ENCODE measurements at places on chromosomes 2 and 18.

DNA sequence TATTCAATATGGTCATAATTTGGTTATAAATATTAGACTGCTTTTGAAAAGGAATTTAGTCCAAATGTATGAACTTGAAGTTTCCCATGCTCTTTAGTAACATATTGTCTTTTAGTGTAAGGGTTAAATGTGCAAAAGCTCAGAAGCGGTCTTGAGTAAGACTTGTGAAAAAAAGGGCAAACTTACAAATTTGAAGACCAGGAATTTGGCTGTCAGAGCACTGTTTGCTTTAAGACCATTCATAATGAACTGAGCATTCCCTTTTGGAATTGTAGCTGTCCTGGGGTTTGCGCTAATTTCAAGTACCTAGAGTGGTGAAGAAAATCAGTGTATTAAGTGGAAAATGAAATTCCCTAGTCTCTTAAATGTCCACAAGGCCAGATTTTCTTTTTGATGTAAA, 6.9 kb upstream of the ZEB2 start:
- DNase-seq, result no peak

- DNase-seq, result no peak
Measured at GRCh38 chr2:237555560-237555959, 10.8 kb upstream of the PRLH start.

DNA sequence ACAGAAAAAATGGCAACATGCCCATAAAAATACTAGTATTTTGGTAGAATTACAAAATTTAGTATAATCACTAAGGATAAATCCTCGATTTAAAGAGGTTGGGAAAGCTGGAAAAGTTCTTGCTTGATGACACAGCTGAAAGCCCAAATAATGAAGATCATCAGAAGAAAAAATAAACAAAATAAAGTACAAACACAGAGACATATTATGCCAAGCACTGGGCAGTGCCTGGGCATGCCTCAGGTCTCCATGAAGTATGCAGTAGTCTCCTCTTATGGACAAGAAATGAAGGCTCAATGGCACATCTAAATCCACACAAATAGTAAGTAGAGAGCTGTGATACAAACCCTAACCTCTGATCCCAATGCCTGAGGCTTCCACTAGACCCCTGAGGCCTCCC, 57.7 kb downstream of the RNU4ATAC start:
- DNase-seq, result no peak

- DNase-seq, result no peak
Measured at GRCh38 chr2:64228918-64229317, 84.7 kb upstream of the PELI1 start.

- DNase-seq, result no peak
Measured at GRCh38 chr2:62143696-62144095, 52.2 kb upstream of the B3GNT2 start.

GRCh38 chr2:219638948-219639755, 11.7 kb downstream of the SLC4A3 start:
- no peak for DNase-seq

- no peak for DNase-seq
Measured at GRCh38 chr2:9944330-9944758, 7.1 kb upstream of the GRHL1 start.

DNA sequence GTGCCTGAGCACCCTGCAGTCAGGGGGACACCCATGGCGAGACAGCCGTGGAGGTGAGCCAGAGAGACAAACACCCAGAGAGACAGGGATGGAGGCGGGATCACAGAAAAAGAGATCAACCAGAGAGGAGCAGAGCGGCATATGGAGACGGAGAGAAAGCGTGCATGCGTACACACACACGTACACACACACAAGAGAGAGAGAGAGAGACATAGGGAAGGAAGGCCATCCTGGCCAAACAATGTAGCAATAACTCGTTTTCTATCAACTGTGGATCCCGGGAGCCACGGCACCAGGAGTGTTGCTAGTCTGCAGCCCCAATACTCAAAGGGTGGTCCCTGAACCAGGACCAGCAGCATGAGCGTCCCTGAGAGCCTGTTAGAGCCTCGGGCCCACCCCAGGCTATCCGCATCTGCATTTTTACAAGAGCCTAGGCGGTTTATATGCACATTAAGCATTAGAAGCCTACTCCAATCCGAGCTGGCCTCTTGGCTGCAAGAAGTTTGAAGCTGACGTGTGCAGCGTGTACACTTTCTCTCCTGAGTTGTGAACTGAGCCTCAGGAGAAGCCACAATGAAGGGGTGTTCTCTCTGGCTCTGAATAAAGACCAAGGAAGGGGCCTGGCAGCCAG, 50.1 kb upstream of the MYCN start:
- DNase-seq, result no peak

DNA sequence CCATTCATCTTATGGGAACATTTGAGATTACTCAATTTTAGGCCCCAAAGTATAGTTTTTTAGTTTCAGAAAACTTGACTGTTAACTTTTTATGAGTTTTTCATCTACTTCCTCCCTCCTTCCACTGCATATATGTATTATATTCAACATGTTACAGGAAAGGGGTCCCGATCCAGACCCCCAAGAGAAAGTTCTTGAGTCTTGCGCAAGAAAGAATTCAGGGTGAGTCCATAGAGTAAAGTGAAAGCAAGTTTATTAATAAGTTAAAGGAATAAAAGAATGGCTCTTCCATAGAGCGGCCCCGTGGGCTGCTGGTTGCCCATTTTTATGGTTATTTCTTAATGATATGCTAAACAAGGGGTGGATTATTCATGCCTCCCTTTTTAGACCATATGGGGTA, 172.6 kb downstream of the MCFD2 start:
- no peak for DNase-seq

DNA sequence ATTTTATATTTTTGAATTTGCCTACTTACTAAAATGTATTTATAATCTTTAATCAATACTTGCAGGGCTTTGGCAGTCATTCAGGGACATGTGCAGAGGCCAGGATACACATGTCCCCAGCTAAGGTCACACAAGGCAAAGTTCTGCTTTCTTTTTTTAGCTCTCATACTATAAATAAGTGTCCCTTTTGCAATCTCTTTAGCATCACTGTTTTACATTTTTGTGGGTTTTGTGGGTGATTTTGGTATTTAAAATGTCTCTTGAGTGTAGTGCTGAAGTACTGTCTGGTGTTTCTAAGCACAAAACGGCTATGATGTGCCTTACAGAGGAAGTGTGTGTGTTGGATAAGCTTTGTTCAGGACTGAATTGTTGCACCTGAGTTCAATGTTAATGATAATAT, 309.0 kb upstream of the GULP1 start:
- DNase-seq, result no peak

GRCh38 chr2:149438330-149438960, 108.1 kb downstream of the LYPD6 start:
- DNase-seq, result no peak

DNA sequence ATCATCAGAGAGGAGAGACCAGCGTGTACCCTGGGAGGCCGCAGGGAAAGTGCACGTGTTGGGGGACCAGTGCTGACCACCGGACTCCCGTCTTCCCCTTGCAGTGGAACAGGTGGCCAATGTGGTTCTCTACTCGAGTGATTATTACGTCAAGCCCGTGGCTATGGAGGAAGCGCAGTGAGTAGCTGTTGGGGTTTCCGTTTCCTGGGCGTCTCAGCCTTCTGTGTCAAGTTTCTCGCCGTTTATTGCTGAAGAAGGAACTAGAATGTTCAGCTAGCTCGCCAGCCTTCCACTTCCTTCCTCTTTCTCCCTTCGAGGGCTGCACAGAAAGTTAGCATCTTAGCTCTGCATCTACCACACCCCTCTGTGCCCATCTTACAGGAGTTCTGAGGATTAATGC, 22.8 kb upstream of the DGKD start:
- peak; percentile 52 for DNase-seq

DNA sequence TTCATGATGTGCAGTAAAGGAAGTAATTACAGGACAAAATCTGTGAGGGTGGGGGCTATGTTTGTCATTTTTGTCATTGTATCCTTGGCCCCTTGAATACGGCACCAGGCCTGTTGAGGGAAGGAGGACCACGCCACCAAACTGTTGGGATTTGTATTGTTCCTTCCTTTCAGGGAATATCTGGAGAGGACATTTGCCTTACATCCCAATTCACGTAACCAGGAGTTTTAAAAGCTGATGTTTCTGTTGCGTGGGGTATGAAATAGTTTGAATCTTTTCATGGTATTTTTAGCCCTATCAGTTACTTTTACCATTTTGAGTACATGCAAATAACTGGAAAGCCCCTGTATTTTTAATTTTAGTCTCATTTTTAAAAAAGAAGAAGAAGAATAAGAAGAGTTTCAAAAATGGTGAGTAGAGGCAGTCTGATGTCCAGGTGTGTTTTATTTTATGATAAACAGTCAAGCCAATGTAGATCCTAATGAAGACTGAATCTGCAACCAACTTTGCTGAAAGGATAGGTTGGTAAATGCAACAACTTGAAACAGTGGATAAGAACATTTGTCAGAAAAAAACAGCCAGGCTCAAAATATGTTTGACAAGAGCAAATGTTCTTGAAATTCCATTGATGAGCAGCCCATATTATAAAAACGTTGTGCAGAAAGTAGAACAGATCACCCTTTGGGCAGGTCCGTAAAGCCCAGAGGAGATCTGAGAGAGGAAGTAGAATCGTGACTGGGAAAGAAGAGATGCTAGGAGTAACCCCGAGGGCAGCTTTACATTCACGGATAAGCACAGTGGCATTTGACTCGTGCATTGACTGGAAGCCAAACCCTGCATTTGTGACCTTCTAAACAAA, 54.5 kb downstream of the RASGRP3 start:
- no peak for DNase-seq

- DNase-seq, result no peak
Measured at GRCh38 chr2:161992531-161992930, 81.5 kb downstream of the DPP4 start.

DNA sequence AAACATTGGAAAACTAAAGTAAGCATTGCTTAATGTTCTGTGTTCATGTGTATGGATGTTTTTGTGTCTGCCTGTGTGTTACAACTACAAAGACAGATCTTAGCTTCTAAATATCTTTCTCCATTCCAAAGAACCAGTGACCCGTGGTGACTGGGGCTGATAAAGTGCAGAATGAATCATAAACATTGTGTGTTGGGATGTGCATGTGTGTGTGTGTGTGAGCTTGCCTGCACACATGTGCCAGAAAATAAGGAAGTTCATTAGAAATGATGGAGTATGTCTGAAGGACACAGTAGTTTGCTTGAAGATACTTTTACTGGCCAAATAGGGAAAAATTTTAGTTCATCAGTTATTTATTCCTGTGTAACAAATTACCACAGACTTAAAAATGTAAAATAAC, 756.6 kb upstream of the CELF4 start:
- no peak for DNase-seq

GRCh38 chr2:204472375-204472774, 72.9 kb upstream of the PARD3B start:
- no peak for DNase-seq

DNA sequence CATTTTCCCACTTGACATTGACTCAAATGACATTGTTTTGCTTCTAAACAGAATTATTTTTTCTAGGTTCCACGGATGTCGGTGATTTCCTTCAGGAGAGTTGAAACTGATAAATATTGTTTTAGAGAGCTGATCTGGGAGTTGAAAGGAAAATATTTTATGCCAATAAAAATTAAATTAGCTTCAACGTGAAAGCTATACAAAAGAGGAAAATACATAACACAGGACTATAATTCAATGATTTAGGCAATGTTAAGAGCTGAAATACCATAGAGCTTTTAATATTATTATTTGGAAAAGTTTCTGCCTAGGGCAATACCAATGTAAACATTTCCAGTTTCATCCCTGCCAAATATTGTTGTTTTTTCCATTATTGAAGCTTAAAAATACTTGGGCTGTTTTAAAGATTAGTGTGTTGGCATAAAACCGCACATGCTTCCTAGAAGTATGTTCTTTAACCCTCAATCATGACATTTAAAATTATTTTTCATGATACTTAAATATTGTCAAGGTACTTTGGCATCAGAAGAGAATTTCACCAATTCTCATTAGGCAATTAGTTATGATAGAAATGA, 18.6 kb upstream of the PDE1A start:
- DNase-seq, result no peak

- no peak for DNase-seq
Measured at GRCh38 chr2:39659765-39660611, 5.7 kb upstream of the TMEM178A start.

DNA sequence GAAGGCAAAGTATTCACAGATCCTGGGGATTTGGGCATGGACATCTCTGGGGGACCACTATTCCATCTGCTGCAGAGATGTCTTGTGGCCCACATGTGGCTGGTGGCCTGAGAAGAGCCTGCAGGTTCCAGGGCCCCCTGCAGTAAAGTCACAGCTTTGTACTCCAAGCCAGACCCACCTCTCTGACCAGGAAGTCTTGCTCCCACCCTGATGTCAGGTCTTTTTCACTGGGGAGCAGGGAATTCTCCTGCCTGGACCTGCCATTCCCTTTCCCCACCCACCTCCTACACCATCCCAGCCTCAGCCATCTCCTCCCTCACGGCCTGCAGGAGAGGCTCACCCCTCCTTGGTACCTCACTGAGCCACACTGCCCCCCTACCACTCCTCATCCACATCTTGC, 211.8 kb downstream of the SMAD2 start:
- no peak for DNase-seq

DNA sequence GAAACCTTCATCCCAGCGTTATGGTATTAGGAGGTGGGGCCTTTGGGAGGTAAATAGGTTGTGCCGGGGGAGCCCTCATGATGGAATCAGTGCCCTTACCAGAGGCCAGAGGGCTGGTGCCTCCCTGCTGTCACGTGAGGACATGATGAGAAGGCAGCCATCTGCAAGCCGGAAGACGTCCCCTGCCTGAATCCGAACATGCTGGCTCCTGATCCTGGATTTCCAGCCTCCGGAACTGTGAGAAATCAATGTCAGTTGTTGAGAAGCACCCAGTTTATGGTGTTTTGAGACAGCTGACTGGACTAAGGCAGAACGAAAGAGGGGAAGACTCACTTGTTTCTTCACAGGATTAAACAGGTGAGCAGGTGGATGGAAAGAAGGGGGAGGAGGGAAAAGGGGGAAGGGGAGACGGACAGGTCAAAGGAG, 13.0 kb upstream of the KLF11 start:
- DNase-seq, result no peak

- no peak for DNase-seq
Measured at GRCh38 chr2:230968921-230969658, 26.8 kb upstream of the SPATA3 start.

- no peak for DNase-seq
Measured at GRCh38 chr2:157375384-157375783, 49.8 kb upstream of the ERMN start.

DNA sequence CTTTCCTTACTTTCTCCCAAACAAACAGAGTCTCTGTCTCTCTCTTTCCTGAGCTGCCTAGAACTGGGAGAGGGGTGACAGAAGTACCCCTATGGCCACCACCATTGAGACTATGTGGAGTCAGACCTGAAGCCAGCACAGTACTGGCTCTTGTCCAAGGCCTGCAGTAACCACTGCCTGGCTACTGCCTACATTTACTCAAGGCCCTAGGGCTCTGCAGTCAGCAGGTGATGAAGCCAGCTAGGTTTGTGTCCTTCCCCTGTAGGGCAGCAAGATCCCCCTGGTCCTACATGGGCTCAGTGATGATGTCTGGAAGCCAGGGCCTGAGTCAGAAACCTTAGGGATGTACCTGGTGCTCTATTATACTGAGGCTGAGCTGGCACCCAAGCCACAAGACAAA, 12.2 kb downstream of the MYO3B start:
- no peak for DNase-seq

- DNase-seq, result no peak
Measured at GRCh38 chr2:174666845-174667244, 69.2 kb upstream of the WIPF1 start.

- no peak for DNase-seq
Measured at GRCh38 chr2:239028253-239028619, 180.4 kb downstream of the TWIST2 start.
